Caki2 (cell line): ENCODE measurements at places on chromosomes 3 and 15.
A peak's percentile ranks its signal among the peaks of the same experiment; 100 is the strongest.

- no peak for DNase-seq
These were observed 223.0 kb upstream of the LRRFIP2 start for GRCh38 chr3:37397396-37397795.

GRCh38 chr3:52056521-52056967 is at the start of gene DUSP7:
TSS of gene DUSP7 (minus strand) at chr3:52056571. CDS start at chr3:52056366, 205 bp downstream.
- DNase-seq = no peak

GRCh38 chr15:48285329-48286214 is 45.7 kb upstream of the DUT start:
- peak; percentile 74 for DNase-seq

DNA sequence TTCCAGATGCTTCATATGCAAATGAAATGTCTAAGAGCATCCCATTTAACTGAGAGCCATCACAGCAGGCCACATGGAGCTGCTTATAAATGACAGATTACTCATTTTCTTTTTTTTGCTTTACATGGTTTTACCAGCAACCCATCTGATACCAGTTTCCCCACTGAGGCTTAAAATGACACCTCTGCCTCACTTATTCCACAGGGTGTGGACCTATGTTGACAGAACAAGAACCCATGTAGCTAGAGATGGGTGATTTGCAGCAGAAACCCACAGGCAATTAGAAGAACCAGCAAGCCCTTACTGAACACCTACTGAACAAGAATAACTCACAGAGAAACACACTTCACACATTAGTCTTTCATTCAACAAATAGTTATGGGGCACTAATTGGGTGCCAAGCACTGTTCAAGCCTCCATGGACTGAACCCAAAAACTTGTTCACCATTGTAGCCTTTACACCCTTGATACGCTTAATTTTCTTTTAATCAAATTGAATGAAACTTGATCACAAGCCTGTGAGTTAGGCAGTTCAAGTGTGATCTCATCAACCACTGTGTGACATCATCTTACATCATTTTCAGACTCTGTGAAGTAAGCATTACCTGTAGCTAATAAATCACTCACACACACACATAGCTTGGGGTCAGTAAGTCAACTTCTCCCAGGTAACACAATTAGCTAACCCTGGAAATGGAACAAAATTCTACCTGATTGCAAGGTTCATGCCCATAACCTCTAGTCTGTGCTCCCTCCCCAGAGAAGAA is 45.4 kb downstream of the MAGI1 start:
- DNase-seq = no peak

GRCh38 chr3:140274429-140274828 is 339.4 kb downstream of the CLSTN2 start:
- DNase-seq = no peak

GRCh38 chr15:45588219-45588875 is 1.2 kb downstream of the BLOC1S6 start:
- DNase-seq = peak; percentile 24

GRCh38 chr15:61749169-61749568 is 311.1 kb downstream of the VPS13C start:
- DNase-seq = no peak

GRCh38 chr3:54797111-54797510 is 130.7 kb downstream of the LRTM1 start:
- DNase-seq = no peak

- no peak for DNase-seq
These were observed 230.3 kb downstream of the ATP8B4 start for GRCh38 chr15:49888734-49889133.

GRCh38 chr3:174439331-174440252 is 419.5 kb upstream of the NAALADL2 start:
- peak; percentile 77 for DNase-seq

- DNase-seq = no peak
These were observed 194.3 kb upstream of the MDFIC2 start for GRCh38 chr3:70506775-70507174.

- no peak for DNase-seq
These were observed 1.7 kb downstream of the BUB1B start for GRCh38 chr15:40162552-40162951.

GRCh38 chr3:18649666-18650363 is 224.7 kb upstream of the SATB1 start:
- DNase-seq = no peak

GRCh38 chr15:80456517-80457492 is 52.6 kb downstream of the ARNT2 start:
- DNase-seq = peak; percentile 28

DNA sequence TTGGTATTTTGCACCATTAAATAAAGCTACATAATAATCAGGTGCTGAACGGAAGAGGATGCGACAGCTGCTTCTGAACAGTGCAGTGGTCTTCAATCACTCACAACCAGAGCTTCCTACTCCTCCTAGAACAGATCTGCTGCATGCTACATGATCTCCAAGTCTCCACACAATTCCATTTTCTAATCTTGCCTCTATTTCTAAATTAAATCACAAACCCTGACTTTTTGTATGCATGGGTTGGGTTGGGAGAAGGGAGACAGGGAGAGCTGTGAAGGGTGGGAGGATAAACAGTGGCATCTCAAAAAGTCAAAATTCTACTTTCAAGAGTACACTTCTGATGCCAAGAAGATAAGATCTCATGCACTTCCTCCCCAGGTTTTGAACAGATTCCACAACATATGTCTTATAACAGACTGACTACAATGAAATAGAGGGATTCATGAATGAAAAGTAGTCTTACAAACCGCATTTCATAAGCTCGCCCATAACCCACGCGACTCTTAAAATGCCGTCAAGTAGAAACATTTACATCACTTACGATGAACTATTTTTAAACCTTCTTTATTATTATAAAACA is 57.2 kb downstream of the CHSY1 start:
- DNase-seq = no peak

GRCh38 chr3:134911586-134912548 is 116.8 kb downstream of the EPHB1 start:
- no peak for DNase-seq

- DNase-seq = no peak
These were observed 106.5 kb downstream of the LIPC start for GRCh38 chr15:58538225-58538727.

DNA sequence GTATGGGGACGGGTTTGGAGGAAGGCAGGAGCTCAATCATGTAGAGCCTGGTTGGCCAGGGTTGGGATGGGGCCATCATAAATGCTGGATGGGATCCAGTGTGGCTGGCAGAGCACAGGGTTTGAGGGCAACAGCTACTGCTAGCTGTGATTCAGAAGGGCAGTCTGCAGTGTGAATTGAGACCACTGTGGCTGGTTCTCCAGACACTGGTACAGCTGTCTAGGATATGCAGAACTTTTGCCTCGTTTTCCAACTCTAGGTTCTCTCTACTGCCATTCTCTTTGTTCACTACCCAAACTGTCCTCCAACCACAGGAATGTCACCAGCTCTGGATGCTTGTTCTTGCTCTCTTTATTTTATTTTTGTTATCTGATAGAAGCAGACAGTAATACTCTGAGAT is 543.6 kb downstream of the AGBL1 start:
- no peak for DNase-seq

DNA sequence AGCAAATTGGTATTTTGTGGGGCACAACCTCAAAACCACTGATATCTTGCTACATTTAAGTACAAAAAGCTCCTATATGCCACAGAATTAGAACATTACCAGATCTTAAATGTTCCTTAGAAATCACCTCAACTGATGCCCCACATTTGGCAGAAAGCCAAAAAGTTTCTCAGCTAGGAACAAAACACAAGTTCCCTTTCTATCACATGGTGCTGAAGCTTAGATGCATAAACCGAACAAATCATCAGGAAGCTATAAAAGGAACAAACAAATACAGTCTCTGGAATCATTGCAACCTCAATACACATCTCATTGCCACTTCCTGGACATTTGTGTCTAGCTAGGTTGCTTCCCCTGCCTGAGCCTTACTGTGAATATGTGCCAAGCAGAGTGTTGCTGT is 492.6 kb downstream of the LPP start:
- no peak for DNase-seq

- DNase-seq = no peak
These were observed 16.6 kb downstream of the LRRC2 start for GRCh38 chr3:46549408-46549904.

- DNase-seq = peak; percentile 59
These were observed 3.0 kb downstream of the NAALADL2 start for GRCh38 chr3:174862101-174862500.

DNA sequence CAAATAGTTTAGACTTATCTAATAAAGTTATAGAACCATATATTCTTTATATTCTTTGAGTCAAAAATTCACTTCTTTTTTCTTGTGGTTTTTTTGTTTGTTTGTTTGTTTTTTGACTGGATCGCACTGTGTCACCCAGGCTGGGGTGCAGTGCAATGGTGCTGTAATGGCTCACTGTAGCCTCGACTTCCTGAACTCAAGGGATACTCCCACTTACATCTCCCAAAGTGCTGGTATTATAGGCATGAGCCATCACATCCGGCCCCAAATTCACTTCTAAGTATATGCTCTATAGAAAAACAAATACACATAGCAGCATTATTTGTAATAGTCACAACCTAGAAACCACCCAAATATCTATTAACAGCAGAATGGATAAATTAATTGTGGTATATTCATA is 13.7 kb upstream of the SLTM start:
- DNase-seq = no peak

DNA sequence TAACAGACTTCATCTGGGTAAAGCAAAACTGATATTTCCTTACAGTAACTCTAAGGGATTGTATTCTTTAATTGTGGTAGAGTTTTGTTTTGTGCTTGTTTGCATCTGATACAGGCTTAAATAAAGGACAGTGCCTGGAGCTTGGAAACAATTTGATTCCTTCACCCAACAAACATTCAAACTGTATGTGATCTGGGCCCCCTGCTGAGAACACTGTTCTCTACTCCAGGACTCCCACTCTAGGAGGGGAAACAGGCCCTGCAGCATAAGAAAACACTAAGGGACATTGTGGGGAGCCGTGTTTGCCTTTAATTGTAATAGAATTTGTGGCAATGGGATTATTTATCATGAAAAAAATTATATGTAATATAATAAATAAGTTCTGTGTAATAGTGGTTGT is 56.9 kb downstream of the CTDSPL start:
- no peak for DNase-seq

DNA sequence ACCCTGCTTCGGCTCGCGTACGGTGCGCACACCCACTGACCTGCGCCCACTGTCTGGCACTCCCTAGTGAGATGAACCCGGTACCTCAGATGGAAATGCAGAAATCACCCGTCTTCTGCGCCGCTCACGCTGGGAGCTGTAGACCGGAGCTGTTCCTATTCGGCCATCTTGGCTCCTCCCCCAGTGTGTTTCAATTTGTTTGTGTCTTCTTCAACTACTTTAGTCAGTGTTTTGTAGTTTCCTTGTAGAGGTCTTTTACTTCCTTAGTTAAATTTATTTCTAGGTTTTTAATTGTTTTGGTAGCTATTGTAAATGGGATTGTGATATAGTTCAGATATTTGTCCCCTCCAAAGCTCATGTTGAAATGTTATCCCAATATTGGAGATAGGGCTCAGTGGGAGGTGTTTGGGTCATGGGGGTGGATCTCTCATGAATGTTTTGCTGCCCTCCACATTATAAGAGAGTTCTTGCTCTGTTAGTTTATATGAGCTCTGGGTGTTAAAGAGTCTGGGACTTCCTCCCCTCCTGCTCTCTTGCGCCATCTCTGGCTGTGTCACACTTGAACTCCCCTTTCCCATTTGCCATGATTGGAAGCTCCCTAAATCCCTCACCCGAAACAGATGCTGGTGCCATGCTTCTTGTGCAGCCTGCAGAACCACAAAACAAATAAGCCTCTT is 304.4 kb downstream of the DOCK3 start:
- DNase-seq = no peak

- DNase-seq = no peak
These were observed 1.5 kb upstream of the SH3GL3 start for GRCh38 chr15:83445643-83446042.

DNA sequence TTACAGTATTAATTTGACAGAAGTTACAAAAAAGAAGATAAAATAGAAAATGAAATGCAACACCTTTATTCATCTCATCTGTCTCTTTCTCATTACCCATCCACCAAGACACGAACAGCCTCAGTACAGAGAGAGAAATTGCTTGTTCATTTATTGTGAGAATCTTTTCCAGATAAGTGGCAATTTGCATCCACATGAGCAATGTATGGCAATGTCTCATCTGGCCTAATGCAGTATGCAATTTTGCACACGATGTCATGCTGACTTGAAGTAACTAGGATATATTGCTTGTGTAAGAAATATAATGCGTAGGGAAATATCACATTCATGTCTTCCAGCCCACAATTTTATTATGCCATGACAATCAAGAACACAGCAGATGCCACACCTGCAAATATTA is 866.9 kb downstream of the ROBO1 start:
- no peak for DNase-seq

- DNase-seq = no peak
These were observed 119.6 kb downstream of the FMN1 start for GRCh38 chr15:33074942-33075341.

DNA sequence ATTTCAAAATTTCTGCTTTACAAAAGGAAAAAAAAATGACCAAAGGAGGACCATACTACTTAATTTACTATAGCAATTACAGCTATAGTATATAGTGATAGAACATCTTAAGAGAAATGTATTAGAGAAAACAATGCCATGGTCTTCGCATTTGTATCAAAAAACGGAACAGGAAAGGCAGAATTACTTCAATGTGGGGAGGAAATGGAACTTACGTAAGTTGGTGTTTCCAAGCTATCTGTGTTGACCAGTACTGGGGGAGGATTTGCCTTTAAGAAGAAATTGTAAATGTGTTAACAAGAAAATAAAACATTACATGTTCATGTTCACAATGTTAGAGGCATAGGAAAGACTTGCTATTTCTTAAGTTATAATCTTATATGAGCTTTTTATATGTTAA is 119.9 kb upstream of the MELTF start:
- DNase-seq = no peak

GRCh38 chr3:79604681-79605080 is 163.1 kb downstream of the ROBO1 start:
- peak; percentile 36 for DNase-seq

DNA sequence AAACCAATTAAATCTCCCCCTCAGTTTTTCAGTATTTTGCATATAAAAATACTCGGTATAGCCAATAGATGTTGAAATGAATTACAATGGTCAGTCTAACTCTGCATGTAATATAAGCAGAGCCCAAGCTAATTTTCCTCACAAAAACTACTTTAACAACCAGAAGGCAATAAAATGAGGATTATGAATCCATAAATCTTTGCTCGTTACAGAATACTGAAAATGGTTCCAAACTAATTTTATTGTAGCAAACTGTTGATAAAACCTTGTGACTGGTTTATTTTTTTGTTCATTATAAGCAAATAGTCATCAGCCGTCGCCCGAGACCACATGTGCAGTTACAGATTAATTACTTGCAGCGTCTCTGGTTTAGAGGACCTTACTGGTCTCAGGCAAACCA is 183.2 kb downstream of the SSR3 start:
- no peak for DNase-seq

- DNase-seq = no peak
These were observed 107.0 kb downstream of the TCF12 start for GRCh38 chr15:57025264-57025926.
